ENCODE measurements at places on chromosomes 2 and 18. TPM values are rescaled to one million over a fixed set of nuclear protein-coding genes. Genes with fewer than 3 reads are reported as not detected.

GRCh38 chr2:136051725-136052048 is 66.3 kb upstream of the DARS1 start:
- DNase-seq, result no peak

- DNase-seq, result no peak
Observed at GRCh38 chr2:16084274-16084673, 143.9 kb downstream of the MYCN start.

DNA sequence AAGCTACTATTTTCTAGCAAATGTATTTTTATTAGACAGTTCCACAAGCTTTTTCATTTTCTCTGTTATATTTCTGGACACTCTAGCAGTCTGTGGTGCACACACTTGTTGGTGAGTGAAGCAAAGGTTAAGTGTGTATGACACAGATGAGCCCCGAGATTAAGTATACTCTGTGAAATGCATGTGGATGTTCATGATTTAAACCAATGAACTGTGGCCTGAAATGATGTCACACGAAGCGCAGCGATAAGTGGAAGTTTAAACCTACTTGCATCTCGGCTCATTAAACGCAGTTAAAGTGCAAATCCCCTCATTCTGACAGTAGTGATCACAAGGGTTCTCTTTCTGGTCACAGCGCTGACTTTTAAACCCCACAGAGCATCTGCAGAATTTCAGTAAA is 1488.8 kb upstream of the NXPH2 start:
- DNase-seq, result no peak

DNA sequence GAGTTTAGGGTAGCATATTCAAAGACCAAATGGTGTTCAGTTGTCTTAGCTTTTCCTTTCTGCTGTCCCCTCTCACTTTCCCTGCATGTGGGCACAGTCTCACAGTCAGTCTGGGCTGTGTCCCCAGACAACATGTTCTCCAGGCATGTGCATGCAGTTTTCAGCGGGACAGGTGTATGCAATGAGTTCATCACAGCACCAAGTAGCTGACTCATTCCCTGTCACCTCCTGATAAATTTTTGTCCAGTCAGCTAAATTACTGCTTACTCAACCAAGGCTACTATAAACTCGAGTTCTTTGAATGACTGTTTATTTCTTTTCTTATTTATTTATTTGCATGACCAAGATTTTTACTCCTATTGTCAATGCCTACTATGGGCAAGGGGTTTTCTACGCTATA is 148.8 kb upstream of the CDH19 start:
- no peak for DNase-seq

DNA sequence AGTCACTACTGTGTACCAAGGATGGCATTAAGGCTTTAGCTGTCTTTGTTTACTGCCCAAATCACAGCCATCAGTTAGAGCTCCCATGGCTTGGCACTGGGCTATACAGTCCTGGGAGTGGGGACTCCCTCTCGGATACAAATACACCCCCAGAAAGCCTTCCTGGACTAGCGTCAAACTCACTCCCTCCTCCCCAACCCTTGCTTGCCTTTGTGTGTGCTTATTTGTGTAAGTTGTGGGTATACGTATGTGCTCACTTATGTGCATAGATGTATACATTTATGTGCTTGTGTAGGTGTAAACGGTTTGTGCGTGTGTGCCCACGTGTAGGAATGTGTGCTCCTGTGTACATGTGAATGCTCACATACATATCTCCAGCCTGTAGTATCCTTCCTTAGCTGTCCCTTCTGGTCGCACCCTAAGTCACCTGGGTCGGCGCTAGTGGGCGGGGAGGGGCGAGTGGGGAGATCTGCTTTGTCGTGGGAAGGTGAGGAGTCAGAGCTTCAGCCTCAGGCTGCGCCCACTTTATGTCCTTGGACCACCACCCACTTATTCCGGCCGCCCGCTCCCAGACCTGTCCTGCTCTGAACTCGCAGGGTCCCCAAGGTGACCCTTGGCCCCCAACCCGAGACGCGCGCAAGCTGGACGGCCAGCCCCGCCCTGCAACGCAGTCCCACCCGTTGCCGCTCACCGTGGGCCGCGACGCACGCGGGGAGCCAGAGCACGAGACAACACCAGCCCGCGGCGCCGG is 461 bp downstream of the PRADC1 start:
- DNase-seq, result no peak

GRCh38 chr2:173232956-173233744 is 121.5 kb upstream of the CDCA7 start:
- no peak for DNase-seq

DNA sequence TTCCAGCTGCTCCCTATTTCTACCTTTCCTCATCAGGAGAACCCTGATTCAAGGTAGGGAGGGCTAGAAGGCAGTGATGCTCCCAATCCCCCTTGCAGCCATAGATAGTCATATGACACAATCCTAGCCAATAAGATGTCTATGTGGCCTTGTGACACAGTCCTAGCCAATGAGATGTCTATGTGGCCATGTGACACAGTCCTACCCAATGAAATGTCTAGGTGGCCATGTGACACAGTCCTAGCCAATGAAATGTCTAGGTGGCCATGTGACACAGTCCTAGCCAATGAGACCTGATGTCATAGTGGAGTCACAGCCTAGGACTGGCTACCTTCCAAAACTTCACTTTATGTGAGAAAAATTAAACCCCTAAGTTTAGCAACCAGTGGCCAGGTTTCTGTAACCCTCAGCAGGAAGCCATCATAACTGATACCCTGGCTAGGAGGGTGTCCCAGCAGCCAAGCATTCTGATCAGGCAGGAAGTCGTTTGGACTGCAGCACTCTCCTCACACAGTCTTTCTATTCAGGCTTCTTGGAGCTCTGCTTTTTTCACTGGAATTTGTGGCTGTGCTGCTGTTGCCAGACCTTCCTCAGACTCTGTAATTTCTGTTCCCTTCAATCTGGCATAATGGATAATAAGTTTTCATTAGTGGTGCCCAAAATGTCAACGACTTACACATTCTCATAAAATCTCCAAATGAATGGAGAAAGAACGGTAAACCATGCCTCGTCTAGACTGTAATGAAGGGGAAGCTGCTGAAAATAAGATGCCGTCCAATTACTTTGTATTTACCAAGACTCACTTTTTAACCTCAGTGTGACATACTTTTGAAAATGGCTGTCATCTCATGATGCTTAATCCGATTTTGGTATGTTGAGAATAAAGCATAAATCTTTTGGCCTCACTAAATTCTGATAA is 165.0 kb upstream of the NCKAP5 start:
- no peak for DNase-seq

DNA sequence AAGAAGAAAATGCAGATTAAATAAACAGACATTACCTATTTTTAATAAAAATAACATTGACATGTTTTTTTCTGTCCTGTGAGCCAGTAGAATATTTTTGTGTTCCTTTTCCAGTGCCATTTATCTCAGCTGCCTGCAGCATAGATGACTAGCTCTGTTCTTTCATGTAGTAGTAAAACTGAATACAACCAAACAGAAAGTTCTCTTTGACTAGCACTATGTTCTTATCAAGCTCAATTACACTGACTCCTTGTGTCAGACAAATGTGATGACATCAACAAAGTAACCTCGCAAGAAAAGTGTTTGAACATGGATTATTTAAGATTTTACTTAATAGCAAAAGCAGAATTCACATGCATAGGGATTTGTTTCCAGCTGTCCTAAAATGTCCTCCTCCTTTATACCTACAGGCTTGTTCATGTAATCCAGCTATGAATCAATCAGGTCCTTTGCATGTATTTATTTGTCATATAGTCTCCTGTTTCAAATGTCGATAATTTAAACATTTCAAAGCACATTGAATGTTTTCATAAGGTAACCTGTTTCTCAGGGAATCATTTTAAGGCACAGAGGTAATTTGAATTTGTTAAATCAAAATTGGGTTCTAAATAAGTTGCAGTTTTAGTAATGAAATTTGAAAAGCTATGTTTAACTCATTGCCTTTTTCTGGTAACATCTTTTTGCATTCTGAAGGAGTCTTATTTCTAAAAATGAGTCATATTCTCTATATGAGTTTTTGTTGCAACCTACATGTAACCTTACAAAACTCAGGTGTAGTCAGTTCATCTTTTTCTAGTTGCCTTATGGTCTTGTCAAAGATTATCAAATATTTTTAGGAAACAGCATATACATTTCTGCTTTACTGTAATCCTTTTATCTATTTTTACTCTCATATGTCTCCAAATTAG is 215.3 kb upstream of the GULP1 start:
- DNase-seq, result no peak

GRCh38 chr2:69104261-69104660 is 91.3 kb downstream of the ANTXR1 start:
- DNase-seq, result no peak

- no peak for DNase-seq
Observed at GRCh38 chr18:78934003-78934402, 45.6 kb upstream of the SALL3 start.

- DNase-seq, result no peak
Observed at GRCh38 chr2:78023356-78023755, 501.2 kb upstream of the LRRTM4 start.

DNA sequence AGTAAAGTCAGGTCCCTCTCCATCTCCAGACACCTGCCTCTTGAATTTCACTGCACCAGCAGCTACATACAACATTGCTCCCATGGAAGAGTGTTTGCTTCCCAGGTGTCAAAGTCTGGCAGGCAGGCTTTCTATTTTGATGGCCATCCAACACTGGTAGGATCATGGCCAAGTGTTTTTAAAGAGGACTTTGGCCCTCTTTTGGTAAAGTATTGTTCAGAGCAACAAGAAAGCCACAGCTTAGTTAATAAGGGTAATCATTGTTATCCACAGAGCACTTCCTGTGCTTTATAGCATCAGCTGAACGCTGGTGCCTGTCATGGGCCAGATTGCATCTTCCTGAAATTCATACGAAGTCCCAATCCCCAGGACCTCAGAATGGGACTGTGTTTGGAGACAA is 133.2 kb downstream of the NCK2 start:
- DNase-seq, result no peak

DNA sequence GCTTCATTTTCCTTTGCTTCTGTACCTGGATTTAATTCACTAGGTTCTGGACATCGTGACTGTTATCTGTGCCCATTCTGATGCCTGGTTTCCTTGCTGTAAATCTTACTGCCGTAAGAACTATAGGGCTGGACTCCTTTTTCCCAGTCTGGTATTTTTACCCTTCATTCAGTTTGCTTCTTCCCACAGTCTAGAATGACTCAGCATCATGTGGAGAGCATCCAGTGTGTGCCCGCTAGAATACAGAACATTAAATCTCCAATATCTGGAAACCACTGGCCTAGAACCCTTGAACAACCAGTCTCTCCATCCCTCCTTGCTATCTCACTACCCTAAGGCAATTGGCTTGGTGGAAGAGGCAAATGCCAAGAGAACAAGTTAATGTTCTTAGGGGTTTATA is 1075.4 kb upstream of the ZEB2 start:
- DNase-seq, result peak; percentile 35

- DNase-seq, result peak; percentile 17
Observed at GRCh38 chr2:27489118-27489497, 435 bp downstream of the IFT172 start.

- peak; percentile 40 for DNase-seq
Observed at GRCh38 chr2:135916207-135916606, 40.0 kb upstream of the MCM6 start.

DNA sequence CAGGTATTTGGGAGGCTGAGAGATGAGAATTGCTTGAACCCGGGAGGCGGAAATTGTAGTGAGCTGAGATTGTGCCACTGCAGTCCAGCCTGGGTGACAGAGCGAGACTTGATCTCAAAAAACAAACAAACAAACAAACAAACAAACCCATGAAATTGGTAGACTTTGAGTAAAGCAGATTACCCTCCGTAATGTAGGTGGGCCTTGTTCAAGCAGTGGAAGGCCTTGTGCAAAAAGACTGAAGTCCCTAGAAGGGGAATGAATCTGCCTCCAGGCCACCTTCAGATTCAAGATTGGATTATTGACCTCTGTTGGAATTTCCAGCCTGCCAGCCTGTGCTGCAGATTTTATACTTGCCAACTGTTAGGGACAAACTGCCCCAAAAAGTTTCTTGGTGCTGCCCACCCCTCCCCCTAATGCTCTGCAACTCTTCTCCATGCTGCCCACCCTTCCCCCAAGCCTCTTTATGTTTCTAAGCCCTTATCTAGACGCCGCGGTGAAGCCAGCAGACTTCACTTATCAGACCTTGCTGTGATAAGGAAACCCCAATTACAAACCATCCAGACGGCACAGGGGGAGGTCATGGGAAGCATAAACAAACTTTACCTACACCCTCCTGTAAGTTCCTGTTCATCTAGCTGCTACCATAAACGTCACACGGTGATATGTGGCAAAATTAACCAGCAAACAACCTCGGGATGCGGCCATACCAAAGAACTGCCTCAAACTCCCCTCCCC is 17.0 kb downstream of the CYP27A1 start:
- DNase-seq, result peak; percentile 21

- no peak for DNase-seq
Observed at GRCh38 chr18:32759611-32760167, 13.1 kb downstream of the KLHL14 start.

- DNase-seq, result no peak
Observed at GRCh38 chr2:237351046-237351445, 62.9 kb downstream of the COL6A3 start.

LAMA1 gene
- 7.2 TPM for total RNA-seq

MALL gene
- total RNA-seq, result 184 TPM

ANKRD30B gene
- 26.2 TPM for total RNA-seq

GPR39 gene
- total RNA-seq, result 4.7 TPM

LYG1 gene
- not detected for total RNA-seq

All from A172 (cell line).